Stimulated activated CD4-positive, alpha-beta T cell treated with anti-CD3 and anti-CD28 coated beads, Interleukin-12 subunit alpha, Interleukin-12 subunit beta, amount 100 ng/mL, for 48 hours (primary cell): ENCODE measurements at places on chromosomes 4 and X.

DNA sequence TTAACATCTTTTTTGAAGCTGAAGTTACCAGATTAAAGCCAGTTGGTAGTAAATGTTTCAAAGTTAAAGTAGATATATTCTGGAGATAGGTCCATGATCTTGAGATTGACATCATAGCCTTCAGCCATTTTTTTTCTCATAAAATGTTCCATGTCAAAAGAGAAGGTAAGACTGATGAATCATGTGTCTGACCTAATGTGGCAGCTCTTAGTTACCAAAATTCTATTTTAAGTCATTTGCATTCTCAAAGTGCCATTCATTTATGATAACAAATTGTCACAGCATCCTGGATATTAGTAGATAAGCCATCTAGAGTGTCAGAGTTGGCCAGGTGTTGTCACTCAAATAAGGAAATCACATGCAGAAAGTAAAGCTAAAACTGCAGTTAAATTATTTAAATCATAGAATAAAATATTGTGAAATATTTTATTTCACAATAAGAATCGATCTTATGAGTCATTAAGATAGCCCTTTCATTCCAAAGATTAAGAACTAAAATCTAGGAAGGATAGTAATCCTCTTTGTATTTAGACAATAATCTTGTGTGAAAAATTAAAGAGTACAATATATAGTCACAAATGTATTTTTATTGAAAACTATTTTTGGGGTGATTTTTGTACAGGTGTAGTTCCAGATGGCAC lies 65.7 kb upstream of the ADAD1 start:
- no peak for DNase-seq

DNA sequence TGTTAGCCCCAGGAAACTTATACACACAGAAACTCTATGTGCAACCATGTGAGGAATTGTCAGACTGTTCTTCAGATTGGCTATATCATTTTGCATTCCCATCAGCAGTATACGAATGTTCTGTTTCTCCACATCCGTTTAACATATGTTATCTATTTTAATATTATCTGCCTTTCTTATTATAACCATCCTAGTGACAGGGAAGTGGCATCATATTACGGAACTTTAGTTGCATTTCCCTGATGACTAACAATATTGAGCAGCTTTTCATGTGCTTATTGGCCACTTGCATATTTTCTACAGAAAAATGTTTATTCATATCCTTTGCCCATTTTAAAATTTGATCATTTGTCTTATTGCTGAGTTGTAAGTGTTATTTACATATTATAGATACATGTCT lies 36.5 kb upstream of the IL15 start:
- DNase-seq = no peak

- no peak for DNase-seq
Observed at GRCh38 chrX:148523303-148524080, 23.1 kb downstream of the AFF2 start.

DNA sequence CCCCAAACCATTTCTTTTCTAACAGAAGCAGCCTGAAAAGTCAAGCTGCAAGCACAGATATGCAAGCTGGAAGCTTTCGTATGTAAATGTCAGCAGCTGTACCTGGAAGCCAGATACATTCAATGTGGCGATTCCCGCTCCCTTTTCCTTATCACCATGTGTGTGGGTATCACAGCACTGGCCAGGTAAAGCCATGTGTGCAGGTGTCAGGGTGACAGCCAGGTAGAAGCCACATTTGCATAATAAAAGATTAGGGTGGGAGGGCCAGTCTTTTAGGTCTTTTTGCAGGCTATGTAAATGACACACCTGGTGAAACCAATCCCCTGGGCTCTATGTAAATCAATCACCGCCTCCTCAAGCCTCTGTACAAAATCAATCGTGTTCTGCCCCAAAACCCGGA lies 50.1 kb downstream of the RXFP1 start:
- DNase-seq = no peak

DNA sequence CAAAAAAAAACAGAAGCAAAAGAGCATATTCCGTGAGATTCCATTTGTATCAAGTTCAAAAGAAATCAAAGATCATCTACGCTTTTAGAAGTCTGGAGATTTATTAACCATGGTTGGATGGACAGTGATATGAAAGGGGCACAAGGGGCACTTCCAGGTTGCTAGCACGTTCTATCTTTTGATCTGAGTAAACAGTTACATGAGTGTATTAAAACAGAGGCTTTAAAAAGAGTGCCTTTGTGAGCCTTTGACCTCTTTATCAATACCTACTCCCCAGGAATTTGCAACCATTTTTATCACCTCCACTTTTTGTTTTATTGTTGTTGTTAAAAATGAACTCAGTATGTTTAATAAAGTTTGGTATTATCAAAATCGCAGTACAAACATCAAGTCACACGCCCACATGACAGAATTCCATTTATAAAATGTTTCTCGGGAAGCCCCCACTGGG lies 72.4 kb upstream of the UCP1 start:
- no peak for DNase-seq

DNA sequence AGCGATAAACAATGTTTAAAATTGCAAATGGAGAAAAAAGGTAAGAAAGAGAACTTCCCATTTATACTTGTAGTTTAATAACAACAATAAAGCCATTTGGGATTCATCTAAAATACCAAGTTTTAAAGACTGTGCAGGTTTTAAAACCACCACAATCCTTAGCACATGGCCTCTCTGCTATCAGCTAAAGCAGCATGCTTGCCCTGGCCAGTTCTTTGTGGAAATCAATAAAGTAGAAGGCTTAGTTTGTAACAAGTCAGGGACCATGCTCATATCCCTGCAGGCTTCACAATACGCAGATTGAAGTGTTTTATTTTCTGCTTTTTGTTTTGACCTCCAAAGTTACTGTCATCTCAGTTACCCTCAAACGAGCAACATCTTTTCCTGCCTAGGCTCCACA lies 249.5 kb downstream of the INPP4B start:
- DNase-seq = no peak

GRCh38 chr4:149296084-149296483 lies 519.6 kb downstream of the IQCM start:
- no peak for DNase-seq

GRCh38 chrX:13843150-13843721 lies 26.3 kb upstream of the GPM6B start:
- DNase-seq = no peak

DNA sequence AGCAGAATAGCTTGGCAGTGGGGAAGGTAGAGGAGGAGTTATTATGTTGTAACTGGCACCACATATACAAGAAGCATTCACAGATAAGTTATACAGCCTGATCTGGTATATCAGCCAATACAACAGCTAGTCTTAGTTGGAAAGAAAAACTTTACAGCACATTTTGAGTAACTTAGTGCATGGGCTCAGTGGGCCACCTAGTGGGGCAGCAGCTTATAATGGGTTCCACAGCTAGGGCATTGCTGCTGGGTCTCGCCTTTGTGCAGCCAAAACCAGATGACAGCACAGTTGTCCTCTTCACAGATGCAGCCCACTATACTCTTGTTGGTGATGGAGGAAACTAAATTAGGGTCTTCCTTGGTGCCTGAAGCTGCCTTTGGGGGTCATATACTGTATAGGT lies 448.1 kb upstream of the RASGEF1B start:
- no peak for DNase-seq

GRCh38 chrX:83278988-83279387 lies 229.1 kb upstream of the POU3F4 start:
- no peak for DNase-seq

DNA sequence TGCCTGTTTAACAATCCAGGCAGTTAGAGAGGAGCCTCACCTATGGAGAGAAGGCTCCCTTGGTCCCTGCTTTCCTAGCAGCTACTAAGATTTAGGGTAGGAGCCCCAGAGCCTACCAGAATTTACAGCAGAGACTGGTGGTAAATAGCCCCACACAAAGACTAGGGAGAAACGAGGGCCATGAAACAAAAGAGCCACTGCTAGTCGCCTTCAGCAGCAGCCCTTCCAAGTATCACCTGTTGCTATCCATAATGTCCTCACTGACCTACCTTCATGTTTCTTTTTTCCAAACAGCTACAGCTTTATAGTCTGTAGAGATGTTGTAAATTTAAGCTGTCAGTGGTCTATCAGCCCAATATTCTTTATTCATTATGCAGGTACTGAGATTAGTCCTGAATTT lies 25.3 kb downstream of the ARHGEF6 start:
- DNase-seq = no peak

DNA sequence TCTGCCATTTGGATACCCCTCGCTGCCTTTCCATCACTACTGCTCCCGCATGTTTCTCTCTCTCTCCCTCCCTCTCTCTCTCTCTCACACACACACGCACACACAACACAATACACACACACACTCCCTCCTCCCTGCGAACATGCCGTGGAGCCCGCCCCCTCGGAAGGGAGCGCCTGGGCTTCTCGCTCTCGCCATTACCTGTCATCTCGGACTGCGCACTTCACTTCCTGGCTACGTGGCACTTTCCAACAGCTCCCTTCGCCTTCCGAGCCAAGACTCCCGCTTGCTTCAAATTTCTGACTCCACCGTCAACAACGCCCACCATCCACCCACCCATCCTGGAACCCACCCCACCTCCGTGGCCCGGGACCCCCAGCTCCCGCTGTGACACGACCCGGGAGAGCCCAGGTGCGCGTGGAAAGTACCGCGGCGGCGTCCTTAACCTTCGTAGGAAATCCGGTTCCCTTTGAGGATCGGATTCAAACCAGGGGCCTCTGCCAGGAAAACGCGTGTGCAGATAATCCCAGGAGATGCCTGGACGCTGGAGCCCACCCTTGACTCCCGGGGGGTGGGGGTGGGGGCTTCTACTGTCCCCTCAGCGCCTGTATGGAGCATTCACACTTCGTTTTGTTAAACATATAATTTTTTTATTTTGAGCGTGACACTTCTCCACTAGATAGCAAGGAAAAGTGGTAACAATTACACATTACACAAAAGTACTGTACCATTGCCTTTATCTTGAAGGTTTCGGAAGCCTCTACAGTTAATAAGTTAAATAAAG lies 12.5 kb downstream of the ARX start:
- no peak for DNase-seq

GRCh38 chr4:98630737-98631454 lies 27.5 kb downstream of the TSPAN5 start:
- no peak for DNase-seq

DNA sequence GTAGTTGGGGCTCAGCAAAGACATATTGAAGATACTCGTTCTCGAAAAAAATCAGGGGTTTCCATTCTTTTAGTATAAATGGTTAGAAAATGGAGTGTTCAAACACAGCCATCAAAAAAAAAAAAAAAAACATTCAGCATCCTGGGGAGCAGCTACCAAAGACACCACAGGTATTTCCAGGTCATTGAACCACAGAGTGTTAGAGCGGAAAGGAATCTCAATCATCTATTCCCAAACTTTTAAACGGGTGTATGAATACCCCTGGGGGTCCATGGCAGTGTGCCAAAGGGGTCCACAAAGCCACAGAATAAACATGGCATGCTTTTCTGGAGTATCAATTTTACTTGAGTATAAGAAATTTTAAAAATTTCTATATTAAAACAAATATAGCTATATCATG lies 6.9 kb upstream of the FGF16 start:
- no peak for DNase-seq

DNA sequence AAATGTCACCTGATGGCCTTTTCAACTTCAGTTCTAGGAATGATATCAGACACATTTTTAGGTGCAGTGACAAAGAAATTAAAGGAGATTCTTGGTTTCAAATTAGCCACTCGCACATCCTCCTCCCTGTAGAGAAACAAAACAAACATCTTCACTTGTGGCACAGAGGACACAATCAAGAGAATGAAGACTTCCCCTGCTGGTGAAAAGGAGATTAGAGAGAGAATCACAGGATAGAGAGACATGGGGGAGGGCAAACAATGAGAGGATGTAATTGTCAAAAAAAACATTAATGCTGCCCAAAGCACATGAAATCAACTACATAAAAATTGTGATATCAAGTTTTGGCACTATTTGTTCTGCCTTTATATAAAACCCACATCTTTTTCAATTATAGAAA lies 34.5 kb downstream of the ACE2 start:
- no peak for DNase-seq
